ENCODE measurements at places on chromosomes 5 and 9.

- DNase-seq, result peak; percentile 52
These were observed 46.3 kb downstream of the MAST4 start for GRCh38 chr5:66642538-66642937.

- no peak for DNase-seq
These were observed 132.5 kb downstream of the HSD17B3 start for GRCh38 chr9:96169484-96169883.

- DNase-seq, result no peak
These were observed 669.2 kb upstream of the ACO1 start for GRCh38 chr9:31715250-31715649.

DNA sequence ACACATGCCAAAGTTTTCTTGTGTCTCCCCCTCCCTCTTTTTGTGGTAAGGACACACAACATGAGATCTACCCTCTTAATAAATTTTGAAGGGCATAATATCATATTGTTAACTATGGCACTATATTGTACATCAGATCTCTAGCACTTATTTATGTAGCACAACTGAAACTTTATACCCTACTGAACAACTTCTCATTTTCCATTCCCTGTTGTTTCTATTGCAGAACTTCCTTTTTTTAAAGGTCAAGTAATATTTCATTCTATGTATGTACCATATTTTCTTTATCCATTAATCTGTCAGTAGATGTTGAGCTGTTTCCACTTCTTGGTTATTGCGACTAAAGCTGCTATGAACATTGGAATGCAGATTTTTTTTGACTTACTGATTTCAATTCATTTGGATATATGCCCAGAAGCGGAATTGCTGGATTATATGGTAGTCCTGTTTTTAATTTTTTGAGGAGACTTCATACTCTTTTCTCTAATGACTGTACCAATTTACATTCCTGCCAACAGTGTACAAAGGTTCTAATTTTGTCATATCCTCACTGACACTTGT lies 305.3 kb downstream of the PRR16 start:
- no peak for DNase-seq

DNA sequence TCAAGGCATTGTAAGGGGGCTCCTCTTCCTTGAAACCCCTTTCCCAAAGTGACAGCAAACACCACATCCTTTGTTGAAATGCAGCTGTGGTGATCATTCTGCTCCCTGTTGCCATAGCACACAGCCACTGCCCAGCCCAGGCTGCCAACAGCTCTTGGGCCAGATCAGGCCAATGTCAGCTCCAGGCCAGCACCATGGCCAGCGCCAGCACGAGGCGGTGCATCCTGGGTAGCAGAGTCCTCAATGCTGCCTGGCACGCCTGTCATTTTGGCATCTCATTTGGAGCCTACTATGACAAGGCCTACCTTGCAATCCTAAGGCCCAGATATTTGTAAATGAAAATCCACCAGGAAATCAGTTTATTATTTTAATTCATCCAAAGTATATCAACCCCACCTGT lies 390.6 kb downstream of the DNAH5 start:
- no peak for DNase-seq

DNA sequence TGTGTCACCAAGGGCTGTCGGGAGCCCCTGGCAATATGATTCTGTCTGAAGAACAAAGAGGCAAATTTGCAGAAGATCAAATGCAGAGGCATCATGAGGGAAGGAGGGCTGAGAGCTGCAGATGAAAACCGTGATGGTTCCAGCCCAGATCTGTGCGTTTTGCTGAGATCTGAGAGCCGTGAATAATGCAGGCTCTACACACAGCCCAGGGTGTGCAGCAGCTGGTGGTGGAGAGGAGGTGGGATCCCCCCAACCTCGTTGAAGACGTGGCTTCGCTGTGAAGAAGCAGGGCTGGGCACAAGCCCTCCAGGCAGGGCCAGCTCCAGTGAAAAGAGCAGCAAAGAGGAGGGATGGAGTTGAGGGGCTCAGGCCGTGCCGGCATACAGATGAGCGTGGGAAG lies 75.5 kb downstream of the TSPAN17 start:
- no peak for DNase-seq

DNA sequence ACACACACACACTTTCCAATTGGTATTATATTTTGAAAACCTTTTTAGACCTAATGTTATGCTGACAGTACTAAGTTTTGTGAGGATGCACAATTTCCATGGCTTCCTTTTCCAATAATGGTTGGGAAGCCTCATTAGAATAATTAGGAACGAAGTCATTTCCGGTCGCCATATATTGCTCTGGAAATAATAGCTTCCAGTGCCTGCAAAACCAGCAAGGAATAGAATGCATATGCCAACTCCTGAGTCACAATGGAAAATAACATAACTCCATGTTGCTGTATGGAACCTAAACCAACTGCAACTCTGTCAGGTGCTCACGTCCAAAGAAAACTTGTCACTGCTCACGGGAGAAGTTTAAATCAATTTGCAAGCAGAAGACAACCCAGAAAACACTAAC lies 222.0 kb downstream of the EBF1 start:
- DNase-seq, result no peak

- DNase-seq, result no peak
These were observed 305.1 kb upstream of the RGMB start for GRCh38 chr5:98468188-98468869.

DNA sequence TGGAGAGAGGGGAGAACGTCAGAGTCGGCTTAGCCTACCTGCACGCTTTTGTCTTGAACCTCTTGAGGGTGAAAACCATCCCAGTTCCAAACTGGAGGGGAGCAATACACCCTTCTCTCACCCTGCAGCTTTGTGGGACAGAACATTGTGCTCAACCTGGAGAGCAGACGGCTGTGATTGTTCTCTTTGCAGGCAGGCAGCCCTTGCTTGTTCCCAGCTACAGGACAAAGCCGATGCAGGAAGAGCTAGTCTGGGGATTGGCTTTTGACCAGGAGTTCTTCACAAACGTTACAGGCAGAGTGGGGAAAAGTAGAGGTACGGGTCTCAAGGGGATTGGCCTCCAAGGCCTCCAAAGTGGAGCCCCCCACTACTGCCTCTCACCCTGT lies 33.9 kb upstream of the ARHGAP26 start:
- DNase-seq, result no peak

- no peak for DNase-seq
These were observed 203.2 kb downstream of the DMRT2 start for GRCh38 chr9:1253064-1253979.

DNA sequence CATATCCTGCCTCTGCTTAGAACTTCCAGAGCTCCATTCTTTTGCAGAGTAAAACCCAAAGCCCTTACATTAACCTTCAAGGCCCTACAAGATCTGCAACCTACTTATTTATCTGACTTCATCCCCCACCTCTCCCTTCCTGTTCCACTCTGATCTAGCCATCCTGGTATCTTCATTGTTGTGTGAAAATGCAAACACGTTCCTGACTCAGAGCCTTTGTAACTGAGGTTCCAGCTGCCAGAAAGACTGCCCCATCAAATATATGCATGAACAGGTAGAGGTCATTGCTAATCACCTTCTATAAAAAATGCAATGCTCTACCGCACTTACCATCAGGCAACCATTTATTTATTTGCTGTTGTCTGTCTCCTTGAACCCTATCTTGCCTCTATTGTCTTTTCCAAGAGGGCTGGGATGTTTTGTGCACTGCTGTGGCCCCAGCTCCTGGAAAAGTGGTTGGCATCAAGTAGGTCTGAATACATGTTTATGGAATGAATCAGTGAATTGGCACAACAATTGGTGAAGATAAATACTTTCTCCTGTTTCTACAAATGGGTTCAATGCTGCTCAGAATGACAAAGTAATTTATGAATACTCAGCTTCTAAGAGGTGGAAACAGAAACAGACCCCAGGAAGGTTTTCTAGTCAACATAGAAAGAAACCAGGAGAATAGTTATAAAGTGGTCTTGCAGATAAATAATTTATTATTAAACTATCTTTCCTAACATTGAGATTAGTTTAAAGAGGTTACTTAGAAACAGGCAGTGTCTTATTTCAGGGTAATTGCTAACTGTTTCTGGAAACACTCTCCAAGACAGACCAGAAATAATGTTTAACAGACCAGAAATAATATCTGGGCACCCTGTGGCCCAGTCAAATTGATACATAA lies 230.6 kb upstream of the CD180 start:
- DNase-seq, result no peak

- no peak for DNase-seq
These were observed 11.5 kb upstream of the SLC35D2 start for GRCh38 chr9:96394832-96395496.

GRCh38 chr5:10366310-10367272 lies 13.1 kb downstream of the MARCHF6 start:
- DNase-seq, result no peak

DNA sequence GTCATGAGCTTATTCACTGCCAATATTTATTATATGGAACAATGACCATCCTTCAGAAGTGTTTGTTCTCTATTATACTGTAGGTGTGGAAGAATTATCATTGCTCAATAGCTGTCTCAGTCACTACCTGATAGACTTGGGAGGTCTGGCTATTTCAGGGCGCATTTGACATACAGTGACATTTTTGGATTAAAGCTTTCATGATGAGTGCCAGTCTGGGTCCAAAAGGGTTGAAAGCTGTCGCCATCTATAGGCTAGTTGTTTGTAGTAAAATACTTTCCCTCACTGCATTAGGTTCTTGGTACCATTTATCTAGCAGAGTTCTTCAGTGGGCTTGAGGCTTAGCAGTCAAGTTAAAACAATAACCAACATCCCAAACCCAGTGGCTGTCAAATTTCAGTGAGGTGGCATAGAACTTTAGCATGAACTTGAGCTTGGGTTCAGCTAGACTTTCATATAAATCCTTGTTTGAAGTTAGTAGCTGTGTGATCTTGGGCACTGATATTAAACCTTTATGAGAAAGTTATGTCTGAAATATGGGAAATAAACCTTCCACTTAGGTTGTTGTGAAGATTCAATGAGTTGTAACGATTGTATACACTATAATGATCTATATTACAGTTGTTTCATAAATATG lies 110.5 kb upstream of the CDKN2B start:
- no peak for DNase-seq

DNA sequence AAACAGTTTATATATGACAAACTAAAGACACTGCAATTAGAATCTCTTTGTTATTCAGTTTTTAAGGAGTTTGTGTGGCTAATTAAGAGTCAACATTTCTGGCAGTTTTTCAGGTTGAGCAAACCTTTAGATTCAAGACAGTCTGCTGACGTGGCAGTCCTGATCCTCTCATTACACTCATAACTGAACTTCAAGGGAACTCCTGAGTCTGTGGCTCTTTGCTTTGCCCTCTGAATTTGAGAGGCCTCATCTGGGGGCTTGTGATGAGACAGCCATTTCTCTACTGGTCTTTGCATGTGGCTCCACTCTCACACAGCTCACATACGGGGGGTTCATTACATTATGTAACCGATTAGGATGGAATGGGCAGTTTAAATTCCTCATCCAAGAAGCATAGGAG lies 182.9 kb upstream of the MEF2C start:
- DNase-seq, result no peak

DNA sequence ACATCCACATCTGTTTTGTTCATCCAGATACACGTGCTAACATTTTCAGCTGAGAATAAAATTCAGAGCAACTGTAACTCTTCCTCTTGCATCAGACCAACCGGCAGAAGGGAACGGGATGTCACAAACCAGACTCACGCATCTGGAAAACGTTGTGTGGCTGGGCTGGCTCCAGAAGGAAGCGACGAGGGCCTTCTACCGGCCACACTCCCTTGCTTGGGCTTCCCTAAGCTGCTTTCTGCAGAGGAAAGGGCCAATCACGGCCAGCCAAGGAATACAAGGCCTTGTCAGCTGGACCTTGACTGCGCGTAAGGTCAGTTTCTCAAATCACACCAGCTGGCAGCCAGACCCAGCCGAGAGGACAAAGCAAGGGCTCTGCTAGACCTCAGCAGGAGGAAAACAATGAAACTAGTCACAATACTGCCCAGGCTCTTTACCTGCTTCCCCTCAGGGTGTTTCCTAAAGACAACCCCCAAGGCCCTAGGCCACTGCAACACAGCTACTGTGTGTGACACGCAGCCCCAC lies 106.1 kb downstream of the THBS4 start:
- no peak for DNase-seq
